ENCODE measurements at places on chromosomes 1 and 21. TPM values are rescaled to one million over a fixed set of nuclear protein-coding genes. Genes with fewer than 3 reads are reported as not detected.

NBPF1 gene
- total RNA-seq, result 18.9 TPM

CTTNBP2NL gene
- 19.4 TPM for total RNA-seq

FAM43B gene
- not detected for total RNA-seq

CEP85 gene
- total RNA-seq, result 8.3 TPM

KRTAP19-1 gene
- total RNA-seq, result not detected

DPT gene
- not detected for total RNA-seq

CFHR4 gene
- total RNA-seq, result not detected
